Glomerular endothelial cell (primary cell): ENCODE measurements at places on chromosomes 1 and 21.

- DNase-seq, result no peak
Measured at GRCh38 chr1:43878854-43879253, 54.7 kb upstream of the ARTN start.

DNA sequence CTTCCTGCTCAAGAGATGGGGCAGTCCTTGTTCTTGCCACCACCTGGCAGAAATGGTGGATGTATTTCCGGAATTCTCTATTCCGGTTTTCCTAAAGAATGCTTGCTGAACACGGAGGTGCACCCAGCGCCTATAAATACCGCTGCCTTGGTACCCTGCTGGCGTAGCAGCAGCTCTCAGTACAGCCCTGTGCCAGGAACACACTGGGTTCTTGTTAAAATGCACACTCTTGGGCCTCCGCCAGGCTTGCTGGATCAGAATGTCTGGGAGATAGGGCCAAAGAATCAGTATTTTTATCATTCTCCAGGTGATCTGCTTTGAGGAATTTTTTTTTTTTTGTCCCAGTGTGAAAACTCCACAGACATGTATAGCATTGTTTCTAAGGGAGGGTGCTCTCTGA is 54.2 kb downstream of the IGSF5 start:
- DNase-seq, result no peak

GRCh38 chr1:89130716-89131115 is 4.8 kb upstream of the GBP2 start:
- no peak for DNase-seq

DNA sequence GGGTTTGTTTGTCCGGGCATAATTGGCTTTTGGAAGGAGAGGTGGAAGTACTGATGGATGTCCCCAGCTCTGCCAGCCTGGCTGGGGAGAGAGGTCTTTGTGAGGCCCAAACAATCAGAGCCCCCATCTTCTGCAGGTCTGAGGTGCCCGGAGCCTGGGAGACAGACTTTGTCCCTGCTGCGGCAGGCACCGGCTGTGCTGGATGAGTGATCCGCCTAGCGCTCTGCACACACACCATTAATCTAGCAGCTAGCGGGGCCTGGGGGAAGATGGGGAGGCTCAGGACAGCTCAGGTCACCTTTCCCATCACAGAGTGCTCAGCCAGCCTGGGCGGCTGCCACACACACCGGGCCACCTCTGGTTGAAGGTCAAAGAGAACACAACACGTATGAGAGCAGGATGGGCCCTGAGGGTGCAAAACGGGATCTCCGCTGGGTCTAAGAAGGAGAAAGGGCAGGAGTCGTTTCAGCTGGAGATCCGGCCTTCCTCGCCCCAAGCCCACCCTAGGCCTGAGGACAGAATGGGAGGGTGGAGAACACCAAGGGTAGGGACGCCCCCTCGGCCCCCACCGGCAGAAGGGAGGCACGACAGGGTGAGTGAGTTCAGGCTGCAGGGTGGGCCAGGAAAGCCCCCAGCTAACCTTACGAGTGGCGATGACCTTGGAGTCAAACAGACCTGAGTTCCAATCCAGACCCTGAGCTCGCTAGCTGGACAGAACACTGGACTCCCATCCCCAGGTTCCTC is 341.8 kb downstream of the NPHP4 start:
- DNase-seq, result no peak

DNA sequence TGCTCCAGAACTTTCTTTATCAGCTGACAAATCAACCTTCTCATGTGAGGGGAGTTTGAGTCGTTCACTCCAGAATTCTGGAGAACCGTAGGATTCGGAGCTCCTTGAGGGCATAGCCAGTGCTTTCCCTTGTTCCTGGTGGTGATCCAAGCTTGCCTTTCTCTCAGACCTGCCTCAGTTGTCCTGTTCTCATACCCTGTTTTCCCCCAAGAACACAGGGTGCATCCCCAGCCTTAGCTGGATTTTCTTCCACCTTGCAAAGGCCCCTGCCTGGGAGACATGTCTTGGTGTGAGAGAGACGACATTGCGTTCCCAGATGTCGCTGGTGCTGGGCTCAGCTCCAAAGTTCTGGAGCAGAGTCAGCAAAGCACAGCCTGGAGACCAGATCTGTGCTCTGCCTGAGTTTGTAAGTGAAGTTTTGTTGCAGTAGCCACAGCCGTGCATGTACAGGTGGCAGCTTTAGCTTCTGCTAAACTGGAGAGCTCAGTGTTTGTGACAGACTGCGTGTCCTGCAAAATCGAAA is 40.0 kb downstream of the ABCG1 start:
- DNase-seq, result no peak

GRCh38 chr1:17011092-17011438 is 663 bp downstream of the ATP13A2 start:
- DNase-seq, result no peak

- no peak for DNase-seq
Measured at GRCh38 chr1:100862591-100862990, 32.1 kb downstream of the EXTL2 start.

DNA sequence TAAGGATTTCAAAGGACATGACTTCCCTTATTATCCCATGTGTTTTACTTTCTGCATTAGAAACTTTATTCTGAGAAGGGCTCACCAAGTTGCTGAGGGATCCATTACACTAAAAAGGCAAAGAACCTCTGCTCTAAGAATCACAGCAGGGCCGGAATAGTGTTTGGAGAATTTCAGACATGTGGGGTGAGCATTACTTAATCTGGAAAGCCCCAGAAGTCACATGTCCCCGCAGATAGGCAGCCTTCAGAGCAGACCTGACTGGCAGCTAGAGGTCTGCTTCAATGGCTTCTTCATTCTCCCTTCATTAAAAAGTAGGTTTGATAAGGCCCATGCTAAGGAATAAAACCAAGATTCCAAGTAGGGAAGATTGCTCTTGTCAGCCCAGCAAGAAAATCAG is 52.6 kb upstream of the RBM15 start:
- DNase-seq, result no peak

- no peak for DNase-seq
Measured at GRCh38 chr1:105724286-105724685, 1332.2 kb upstream of the PRMT6 start.

DNA sequence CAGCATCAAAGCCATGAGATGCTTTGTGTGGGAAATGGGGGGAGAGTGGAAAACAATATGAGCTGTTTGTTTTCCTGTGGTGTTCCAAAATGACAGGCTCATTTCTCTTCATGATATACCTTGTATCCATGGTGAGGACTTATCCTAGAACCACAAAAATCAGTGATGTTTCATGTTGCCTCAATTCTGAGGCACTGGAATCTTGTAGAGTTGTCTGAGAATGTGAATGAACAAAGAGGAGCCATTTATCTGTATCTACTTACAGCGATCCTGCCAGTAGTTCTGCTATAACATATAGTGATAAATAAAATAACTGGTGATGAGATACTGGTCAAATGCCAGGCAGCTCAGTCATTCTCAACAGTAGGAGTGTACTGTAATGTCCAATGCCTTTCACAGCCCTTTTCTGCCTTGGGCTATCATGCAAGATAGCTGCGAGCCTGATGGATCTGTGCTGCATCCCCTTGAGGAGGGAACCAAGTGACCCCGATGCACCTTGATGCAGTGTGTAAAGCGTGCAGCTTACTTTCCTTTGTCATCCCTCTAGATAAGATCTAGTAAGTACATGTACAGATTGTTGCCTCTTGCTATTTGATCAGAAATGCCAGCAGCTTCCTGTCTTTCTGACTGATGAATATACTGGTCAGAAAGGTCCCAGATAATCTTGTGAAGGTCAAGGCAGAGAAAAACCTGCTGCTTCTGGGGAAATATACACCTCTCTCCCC is 52.8 kb downstream of the SLC44A3 start:
- no peak for DNase-seq

GRCh38 chr1:74429580-74429979 is 82.8 kb downstream of the LRRC53 start:
- no peak for DNase-seq

- no peak for DNase-seq
Measured at GRCh38 chr1:177340601-177341067, 169.9 kb downstream of the BRINP2 start.

GRCh38 chr21:27339902-27340301 is 373.0 kb upstream of the ADAMTS5 start:
- no peak for DNase-seq

DNA sequence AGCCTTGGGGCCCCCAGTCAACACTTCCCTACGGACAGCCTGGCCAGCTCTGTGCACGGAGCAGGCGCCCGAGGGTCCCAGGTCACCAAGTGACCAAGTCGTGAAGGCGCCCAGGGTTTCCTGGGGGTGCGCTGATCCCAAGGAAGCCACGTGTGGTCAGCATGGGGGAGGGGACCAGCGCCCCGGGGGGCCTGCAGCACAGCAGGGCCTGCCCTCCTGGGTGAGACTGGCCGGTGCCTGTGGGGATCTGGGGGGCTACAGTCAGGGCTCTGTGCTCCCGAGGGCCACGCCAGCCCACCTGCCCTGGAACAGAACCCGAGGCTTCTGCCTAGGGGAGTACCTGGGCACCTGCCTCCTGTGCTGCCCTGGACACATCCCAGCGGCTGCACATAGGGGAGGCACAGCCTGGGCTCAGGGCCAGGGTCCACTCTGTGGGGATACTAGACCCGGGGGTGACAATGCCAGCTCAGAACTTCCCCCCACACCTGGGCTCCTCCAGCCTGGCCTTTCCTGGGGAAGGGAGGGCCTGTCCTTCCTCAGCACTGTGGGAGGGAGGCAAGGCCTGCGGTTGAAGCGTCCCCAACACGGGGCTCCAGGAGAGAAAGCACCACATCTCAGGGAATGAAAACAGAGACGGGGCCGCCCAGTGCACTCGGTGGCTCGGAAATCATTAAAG is 6.2 kb upstream of the POFUT2 start:
- no peak for DNase-seq

DNA sequence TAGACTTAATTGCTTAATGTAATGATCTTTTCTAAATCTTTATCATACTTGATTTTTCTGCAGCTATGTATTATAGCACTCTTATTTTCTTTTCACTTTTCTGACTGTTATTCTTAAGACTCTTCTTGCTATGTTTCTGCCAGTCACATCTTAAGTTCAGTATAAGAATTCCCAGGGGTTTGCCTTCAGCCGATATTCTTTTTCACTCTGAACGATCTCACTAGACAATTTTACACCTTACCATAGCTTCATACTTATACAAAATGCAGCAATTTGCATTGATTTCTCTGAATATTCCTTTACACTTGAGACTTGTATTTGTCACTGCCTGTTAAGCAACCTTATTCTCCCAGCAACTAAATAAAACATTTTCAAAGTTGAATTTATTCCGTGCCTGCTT is 242.5 kb upstream of the OLFM3 start:
- no peak for DNase-seq

DNA sequence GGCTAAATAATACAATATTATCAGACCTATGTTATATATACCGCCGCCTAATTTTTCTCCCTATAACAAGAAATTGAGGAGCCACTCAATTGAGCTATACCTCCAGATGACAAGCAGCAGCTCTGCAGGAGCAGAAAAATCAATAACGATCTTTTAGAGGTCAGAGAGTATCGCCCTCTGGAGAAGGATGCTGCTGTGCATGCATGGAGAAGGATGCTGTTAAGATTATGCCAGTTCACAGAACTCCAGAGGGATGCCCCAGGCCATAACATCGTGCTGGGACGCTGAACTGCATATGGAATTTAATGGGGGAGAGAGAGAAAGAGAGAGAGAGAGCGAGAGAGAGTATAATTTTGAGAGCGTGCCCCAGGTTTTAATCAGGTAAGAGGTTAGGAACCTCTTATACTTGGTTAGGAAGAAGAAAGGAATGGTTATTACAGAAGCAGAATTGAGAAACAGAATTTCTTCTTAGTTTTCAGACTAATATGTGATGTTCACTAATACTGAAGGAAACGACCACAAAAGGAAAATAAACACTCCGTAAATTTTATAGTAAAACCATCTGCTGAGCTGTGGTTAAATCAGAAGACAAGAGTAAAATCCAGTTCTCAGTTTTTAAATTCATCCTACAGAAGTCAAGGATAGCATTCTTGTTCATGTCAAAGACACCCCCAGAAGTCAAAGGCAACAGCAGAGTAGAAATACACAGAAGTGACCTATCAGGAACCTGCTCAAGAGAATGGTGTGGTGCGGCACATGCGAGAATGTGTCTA is 111.1 kb downstream of the SMYD2 start:
- no peak for DNase-seq

GRCh38 chr1:15949453-15950245 is 26.3 kb downstream of the ZBTB17 start:
- DNase-seq, result no peak

GRCh38 chr1:155322571-155322952 is 1.9 kb downstream of the RUSC1 start:
- no peak for DNase-seq

GRCh38 chr1:8938232-8938999 is 7.3 kb upstream of the CA6 start:
- DNase-seq, result no peak

DNA sequence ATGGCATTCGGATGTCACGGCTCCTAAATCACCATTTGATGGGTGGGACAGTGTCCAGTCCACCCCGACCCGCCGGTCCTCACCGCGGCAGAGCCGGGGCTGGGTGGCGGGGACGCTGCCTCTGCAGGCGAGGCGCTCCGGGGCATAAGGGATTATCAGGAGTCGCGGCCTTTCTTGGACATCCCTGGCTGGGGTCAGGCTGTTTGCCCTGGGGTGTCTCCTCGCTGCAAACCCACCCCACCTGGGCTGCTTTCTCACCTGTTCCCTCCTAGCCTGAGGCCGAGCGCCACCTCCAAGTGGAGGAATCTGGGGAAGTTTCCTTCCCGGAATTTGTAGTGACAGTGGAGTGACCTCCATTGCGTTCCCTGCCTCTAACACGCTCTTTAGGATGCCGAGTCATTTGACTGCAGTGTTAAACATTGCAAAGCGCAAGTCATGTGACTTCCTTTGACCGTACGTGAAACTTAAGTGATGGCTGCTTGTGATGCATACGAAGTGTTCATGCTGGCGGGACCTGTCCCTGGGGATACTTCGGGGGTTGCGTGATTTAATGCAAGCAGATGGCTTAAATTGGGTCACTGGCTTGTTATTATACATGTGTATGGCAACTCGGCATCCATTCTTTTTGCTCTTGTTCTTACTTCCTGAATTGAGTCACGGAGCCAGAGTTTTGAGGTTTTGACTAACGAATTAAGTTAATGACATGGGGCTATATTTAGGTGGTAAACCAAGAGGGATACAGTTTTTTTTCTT is 536 bp downstream of the LGALS8 start:
- DNase-seq, result peak; percentile 45

DNA sequence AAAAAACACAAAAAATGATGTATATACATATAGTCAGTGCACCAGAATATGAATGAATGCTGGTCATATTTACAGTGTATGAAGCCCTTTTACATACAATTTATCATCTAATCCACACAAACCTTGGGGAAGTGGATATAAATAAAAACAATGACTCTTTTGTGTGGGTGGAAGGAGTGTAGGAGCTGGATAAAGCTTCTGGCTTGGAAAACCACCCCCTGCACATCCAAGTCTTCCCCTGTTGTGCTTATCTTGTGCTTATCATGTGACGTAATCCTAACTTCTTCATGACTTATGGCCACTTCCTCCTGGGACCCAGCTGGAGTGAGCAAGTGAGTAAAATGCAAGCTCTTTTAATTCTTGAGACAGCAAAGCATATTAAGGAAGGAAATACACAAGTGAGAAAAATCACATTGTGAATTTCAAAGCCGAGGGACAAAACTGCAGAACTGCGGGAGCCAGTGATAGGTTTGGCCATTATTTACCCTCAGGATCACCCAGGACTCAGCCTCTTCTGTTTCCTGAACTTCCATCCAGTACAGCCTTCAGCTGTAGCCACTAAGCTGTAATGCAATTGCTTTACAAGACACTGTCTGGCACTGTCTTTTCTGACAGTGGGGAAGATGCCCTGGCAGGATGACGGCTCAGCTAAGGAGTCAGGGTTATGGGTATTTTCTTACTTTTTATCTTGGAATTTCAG is 104.0 kb upstream of the PPM1J start:
- peak; percentile 66 for DNase-seq

- peak; percentile 14 for DNase-seq
Measured at GRCh38 chr1:172342584-172343239, 77.8 kb upstream of the C1orf105 start.

GRCh38 chr1:163410073-163410999 is 88.6 kb downstream of the NUF2 start:
- peak; percentile 39 for DNase-seq
